NAMALWA (cell line): ENCODE measurements at places on chromosomes 2 and 18.

DNA sequence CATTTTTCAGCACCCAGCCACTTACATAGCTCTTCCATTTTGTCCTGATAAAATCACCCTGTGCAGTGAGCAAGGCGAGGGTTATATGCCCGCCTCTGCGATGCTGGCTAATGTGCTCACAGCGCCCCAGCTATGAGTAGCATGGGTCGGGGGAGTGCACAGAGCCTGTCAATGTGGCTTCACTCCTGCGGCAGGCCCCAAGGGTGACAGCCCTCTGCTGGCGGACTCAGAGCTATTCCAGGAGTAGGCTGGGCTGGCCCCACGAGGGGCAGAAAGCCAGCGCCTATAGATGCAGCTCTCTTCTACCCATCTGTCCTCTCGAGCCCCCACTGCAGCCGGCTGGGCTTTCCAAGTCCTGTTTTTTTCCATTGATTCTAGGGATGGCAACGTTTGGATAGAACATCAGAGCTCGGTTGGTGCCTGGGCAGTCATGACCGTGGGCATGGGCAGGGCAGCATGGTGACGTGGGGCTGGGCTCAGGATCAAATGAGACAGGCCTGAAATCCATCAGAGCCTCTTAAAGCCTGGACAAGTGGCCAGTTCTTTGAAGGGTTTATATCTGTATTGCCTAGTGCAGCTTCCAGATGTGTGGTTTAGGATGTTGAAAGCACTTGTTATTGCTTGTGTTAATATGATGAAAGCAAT, 134.7 kb downstream of the MCFD2 start:
- peak; percentile 15 for DNase-seq

DNA sequence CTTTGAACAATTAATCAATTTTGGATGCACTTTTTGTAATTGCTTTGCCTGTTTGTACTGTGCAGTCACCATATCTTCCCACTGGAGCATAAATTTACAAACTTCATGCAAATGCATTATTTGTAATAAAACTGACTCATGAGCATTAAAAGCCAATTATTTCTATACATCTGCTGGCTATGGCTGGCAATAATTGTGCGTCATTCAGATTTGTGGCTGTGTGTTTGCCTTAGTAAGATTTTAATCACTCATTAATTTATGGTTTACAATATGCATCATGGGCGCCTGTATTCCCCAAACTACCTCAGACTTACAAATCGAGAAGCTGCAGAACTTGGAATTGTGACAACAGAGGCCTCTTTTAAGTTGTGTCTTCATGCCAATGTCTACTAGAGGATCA, 132.4 kb upstream of the TRIB2 start:
- no peak for DNase-seq

DNA sequence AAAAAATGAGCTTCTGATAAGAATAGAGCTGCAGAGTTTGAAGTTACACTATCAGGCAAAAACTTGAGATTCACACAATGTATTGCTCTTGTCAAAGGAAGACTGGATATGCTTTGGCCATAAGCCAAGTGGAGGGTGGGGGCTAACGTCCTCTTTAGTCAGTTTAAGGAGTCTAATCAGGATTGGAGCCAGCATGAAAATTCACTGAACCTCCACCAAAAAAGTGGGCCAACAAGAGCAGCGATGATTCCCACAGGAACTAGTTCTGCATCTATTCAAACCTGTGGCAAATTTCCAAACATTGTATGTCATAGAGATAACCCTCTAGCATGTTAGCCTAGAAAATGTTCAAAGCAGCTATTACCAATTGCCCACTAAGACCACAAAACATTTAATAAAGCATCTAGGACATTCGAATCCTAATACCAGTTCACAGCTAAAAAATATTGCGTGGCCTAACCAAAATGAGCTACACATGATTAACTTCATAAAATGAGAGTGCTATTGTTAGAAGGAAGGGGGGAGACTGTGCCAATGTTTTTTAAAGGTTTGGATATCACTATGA, 43.5 kb upstream of the TMEM247 start:
- no peak for DNase-seq

DNA sequence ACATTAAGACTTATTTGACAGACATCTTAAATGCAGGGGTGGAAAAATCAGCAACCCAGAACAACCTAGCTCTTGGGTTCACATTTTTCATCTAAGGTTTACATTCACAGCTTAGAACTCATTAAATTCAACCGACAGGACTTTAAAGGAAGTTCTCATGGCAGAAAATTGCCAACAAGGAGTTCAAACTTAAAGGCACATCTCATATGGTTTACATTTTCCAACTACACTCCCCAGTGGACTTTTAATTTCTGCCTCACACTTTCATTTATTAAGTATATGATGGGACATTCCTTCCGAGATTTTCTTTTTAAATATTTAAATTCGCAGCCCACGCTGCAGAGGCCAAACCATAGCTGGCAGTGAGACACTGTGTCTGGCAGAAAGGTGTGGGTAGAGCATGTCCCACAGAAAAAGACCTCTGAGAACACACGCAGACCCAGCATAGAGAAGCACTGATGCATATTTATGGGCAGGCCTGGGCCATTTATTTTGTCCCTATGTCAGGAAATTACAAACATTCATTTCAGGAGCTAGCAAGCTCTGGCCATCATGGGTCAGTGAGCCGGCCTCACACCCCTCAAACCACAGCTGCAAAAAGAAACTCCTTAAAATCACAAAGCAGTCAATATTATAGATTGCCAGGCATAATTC, 46.3 kb downstream of the STK39 start:
- no peak for DNase-seq

- DNase-seq = no peak
Measured at GRCh38 chr2:150282357-150282756, 205.1 kb downstream of the RND3 start.

- no peak for DNase-seq
Measured at GRCh38 chr2:151239624-151240023, 22.0 kb downstream of the RBM43 start.

DNA sequence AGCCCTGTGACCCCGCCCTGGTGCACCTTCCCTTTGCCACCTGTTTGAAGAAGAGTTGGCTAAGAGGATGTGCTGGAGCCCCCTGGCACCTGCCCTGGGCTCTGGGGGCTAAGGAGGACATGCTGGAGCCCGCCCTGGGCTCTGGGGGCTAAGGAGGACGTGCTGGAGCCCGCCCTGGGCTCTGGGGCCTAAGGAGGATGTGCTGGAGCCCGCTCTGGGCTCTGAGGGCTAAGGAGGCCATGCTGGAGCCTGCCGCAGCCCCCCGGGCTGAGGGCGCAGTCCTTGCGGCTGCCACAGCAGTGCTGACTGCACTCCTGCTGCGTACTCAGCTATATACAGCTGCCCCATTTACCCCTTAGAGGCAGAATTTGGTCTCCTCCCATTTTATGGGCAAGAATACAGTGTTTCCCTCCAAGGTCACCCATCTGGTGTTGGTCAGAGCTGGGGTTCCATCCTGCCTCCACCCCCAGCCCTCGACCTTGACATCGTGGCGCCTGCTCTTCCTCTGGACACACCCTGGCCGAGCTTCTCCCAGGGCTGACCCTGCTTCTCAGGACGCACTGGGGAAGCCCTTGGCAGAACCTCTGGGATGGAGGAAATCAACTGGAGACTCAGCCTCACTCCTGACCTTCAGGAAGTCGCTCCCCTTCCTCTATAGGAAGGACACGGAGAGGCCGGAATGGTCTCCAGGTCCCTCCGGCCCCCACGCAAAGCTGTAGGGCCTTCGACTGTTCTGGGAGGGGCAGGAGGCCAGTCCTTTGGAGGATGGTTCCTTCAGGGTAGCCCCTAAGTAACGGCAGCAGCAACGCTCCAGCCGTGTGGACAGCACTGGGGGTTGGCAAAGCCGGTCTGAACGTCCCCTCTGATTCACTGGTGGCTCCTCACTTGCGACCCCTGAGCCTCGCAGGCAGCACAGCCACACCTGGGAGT, 65.0 kb upstream of the HPCAL1 start:
- DNase-seq = no peak

DNA sequence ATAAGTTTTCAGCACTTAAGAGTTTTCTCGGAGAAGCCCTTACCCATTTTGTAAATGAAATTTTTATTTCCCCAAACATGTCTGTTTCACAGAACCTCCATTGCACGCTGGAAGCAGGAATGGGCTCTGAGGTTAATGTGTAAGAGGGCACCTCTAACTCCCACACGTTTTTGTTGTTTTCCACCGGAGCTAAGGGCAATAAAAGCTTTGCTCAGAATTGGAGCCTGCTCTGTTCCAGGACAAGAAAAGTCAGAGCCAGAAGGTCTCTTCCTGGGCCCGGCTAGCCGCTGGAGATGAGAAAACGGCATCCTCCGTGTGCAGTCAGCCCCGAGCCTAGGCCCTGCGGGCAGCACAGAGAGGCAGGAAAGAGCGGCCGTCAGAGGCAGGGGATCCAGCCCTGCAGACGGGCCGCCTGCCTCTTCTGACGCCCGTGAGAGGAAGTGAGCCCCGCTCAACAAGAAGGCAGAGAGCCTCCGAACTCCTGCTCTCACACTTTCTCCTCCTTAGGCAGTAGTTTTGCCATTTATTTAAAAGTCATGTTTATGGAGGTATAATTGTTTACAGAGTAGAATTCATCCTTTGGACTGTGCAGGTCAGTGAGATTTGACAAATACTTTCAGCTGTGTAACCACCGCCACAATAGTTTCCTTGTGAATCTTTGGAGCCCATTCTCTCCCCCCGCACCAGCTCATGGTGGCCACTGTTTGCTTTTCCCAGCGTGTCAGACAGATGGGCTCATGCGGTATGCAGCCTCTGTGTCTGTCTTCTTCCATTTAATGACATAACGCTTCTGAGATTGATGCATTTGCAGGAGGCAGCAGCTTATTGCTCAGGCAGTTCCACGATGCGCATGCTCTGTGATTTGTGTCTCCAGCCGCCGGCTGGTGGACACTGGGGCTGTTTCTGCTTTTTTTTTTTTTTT, 117.3 kb downstream of the GALR1 start:
- no peak for DNase-seq

- DNase-seq = no peak
Measured at GRCh38 chr2:190456833-190457232, 48.7 kb downstream of the MFSD6 start.

- DNase-seq = no peak
Measured at GRCh38 chr18:38930881-38931753, 1365.5 kb upstream of the CELF4 start.

GRCh38 chr2:42110641-42111322, 58.4 kb upstream of the EML4 start:
- DNase-seq = no peak
